H7 (cell line): ENCODE measurements at places on chromosomes 1 and 21.

DNA sequence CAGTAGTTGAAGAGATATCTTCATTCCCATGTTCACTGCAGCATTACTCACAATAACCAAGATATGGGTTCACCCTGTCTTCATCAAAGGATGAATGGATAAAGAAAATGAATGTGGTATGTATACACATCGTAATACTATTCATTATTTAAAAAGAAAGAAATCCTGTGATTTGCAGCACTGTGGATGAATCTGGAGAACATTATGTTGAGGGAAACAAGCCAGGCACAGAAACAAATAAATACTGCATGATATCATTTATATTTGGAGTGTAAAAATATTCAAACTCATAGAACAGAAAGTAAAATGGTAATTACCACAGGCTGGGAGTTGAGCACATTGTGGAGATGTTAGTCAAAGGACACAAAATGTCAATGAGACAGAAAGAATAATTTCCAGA is 977.2 kb downstream of the AMY1C start:
- no peak for DNase-seq

DNA sequence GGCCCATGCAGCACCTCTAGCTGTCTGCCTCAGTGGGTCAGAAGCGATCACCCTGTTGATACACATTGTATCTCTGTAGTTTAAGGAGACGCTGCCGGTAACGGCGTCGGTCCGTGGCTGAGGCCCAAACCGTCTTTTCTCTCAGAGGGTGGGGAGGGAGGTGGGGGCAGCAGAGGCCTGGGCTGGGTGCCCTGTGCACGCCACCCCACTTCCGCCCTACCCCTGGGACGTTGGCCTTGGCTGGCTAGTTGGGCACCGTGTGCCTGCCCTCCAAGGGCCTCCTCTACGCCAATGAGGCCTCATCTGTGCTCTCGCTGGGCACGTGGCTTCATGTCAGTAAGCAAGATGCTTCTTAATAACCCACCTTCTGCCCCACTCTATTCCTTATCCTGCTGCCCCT is 9.4 kb downstream of the ZC3H12A start:
- peak; percentile 28 for DNase-seq

GRCh38 chr1:57142999-57143398 is 177.2 kb upstream of the C8B start:
- DNase-seq: no peak

- DNase-seq: no peak
Observed at GRCh38 chr1:171717062-171717718, 24.7 kb downstream of the VAMP4 start.

GRCh38 chr1:169584483-169585144 is 1.7 kb downstream of the F5 start:
- no peak for DNase-seq
